SK-N-SH (cell line): ENCODE measurements at places on chromosomes 13 and 19. TPM values are rescaled to one million over a fixed set of nuclear protein-coding genes. Genes with fewer than 3 reads are reported as not detected.

Gene CLDND2
- polyA plus RNA-seq, result 0.26 TPM in 1 of 2 replicates, not detected in the other

Gene DENND1C
- polyA plus RNA-seq, result 0.05 and 0.11 TPM in 2 replicates

Gene ZNF112
- polyA plus RNA-seq, result 2.5 and 5.3 TPM in 2 replicates

Gene LCP1
- polyA plus RNA-seq, result 0.03 and 0.06 TPM in 2 replicates

Gene KCTD12
- 0.93 and 1.0 TPM in 2 replicates for polyA plus RNA-seq

Gene KRTDAP
- not detected in 2 replicates for polyA plus RNA-seq

Gene C19orf81
- polyA plus RNA-seq, result 3.4 and 5.7 TPM in 2 replicates

Gene CADM4
- 21.4 and 28.9 TPM in 2 replicates for polyA plus RNA-seq

Gene FARP1
- polyA plus RNA-seq, result 10.6 and 12.0 TPM in 2 replicates

Gene ZNF578
- 2.5 and 3.3 TPM in 2 replicates for polyA plus RNA-seq

Gene ZNF576
- polyA plus RNA-seq, result 12.8 and 13.6 TPM in 2 replicates

Gene FFAR2
- not detected in 2 replicates for polyA plus RNA-seq

Gene TNFSF11
- polyA plus RNA-seq, result not detected in 2 replicates

Gene CYP2B6
- not detected in 2 replicates for polyA plus RNA-seq

Gene PPM1N
- 10.3 and 10.9 TPM in 2 replicates for polyA plus RNA-seq

Gene RNF17
- not detected in 2 replicates for polyA plus RNA-seq

Gene TLE6
- polyA plus RNA-seq, result 2.6 and 3.3 TPM in 2 replicates

Gene ZNF793
- polyA plus RNA-seq, result 2.3 and 4.1 TPM in 2 replicates

Gene TMEM59L
- 5.8 and 9.6 TPM in 2 replicates for polyA plus RNA-seq

Gene SLC15A1
- not detected in 2 replicates for polyA plus RNA-seq

Gene GNA15
- 0.05 and 0.13 TPM in 2 replicates for polyA plus RNA-seq

Gene IZUMO2
- polyA plus RNA-seq, result not detected in 2 replicates

Gene TMC4
- polyA plus RNA-seq, result 2.7 and 2.8 TPM in 2 replicates

Gene CYP2A7
- not detected in 2 replicates for polyA plus RNA-seq

Gene ZNF610
- polyA plus RNA-seq, result 1.9 and 2.9 TPM in 2 replicates

Gene F2RL3
- not detected in 2 replicates for polyA plus RNA-seq

Gene PLK5
- polyA plus RNA-seq, result 0.03 TPM in 1 of 2 replicates, not detected in the other

Gene COL5A3
- under 0.01 and 0.02 TPM in 2 replicates for polyA plus RNA-seq

Gene FSD1
- 46.7 and 49.0 TPM in 2 replicates for polyA plus RNA-seq

Gene NTF4
- polyA plus RNA-seq, result 0.66 and 1.6 TPM in 2 replicates

Gene LIN7B
- polyA plus RNA-seq, result 20.8 and 21.1 TPM in 2 replicates

Gene REXO1
- 9.0 and 18.8 TPM in 2 replicates for polyA plus RNA-seq

Gene CPAMD8
- 1.0 and 1.2 TPM in 2 replicates for polyA plus RNA-seq

Gene SIGLEC9
- polyA plus RNA-seq, result not detected in 2 replicates

Gene CALR3
- not detected in 2 replicates for polyA plus RNA-seq

Gene METTL21C
- polyA plus RNA-seq, result not detected in 2 replicates

Gene LRG1
- polyA plus RNA-seq, result 0.12 and 0.23 TPM in 2 replicates

Gene SLITRK6
- polyA plus RNA-seq, result 5.2 and 6.7 TPM in 2 replicates

Gene ACP7
- polyA plus RNA-seq, result 0.24 and 0.36 TPM in 2 replicates

Gene NOTCH3
- polyA plus RNA-seq, result 4.5 and 7.0 TPM in 2 replicates

Gene VSTM1
- 0.10 and 0.24 TPM in 2 replicates for polyA plus RNA-seq

Gene NLRP5
- polyA plus RNA-seq, result not detected in 2 replicates

Gene FCAR
- not detected in 2 replicates for polyA plus RNA-seq

Gene SPACA4
- not detected in 2 replicates for polyA plus RNA-seq
